ENCODE measurements at places on chromosomes 7 and 10.

GRCh38 chr7:12028508-12028907, 182.6 kb upstream of the TMEM106B start:
- no peaks in the 10 kb centered on the region for H3K27me3 ChIP-seq
- DNase-seq: no peak
- H3K27ac ChIP-seq: no peak overlapping the region
- no peak overlapping the region for H3K4me3 ChIP-seq
- no peaks in the 10 kb centered on the region for H3K4me1 ChIP-seq

- DNase-seq: no peak
- H3K4me1 ChIP-seq: no peaks in the 10 kb centered on the region
- H3K4me3 ChIP-seq: no peak overlapping the region
- no peaks in the 10 kb centered on the region for H3K36me3 ChIP-seq
- no peak overlapping the region for H3K27ac ChIP-seq
Observed at GRCh38 chr7:65820287-65820950, 52.5 kb upstream of the VKORC1L1 start.

- no peaks in the 10 kb centered on the region for H3K27me3 ChIP-seq
- H3K27ac ChIP-seq: no peak overlapping the region
- DNase-seq: no peak
- peaks cover 8% of the 10 kb centered on the region for H3K4me1 ChIP-seq
- no peaks in the 10 kb centered on the region for H3K36me3 ChIP-seq
- no peak overlapping the region for H3K4me3 ChIP-seq
Observed at GRCh38 chr10:122363311-122363710, 11.2 kb upstream of the PLEKHA1 start.

GRCh38 chr7:127907110-127908040, 123.9 kb downstream of the LRRC4 start:
- H3K4me1 ChIP-seq: peaks cover 17% of the 10 kb centered on the region
- DNase-seq: no peak
- H3K27me3 ChIP-seq: no peaks in the 10 kb centered on the region
- H3K36me3 ChIP-seq: no peaks in the 10 kb centered on the region
- no peak overlapping the region for H3K4me3 ChIP-seq

GRCh38 chr7:107501593-107501992, 31.7 kb downstream of the GPR22 start:
- H3K36me3 ChIP-seq: no peaks in the 10 kb centered on the region
- no peak overlapping the region for H3K27ac ChIP-seq
- no peak overlapping the region for H3K4me3 ChIP-seq
- DNase-seq: no peak
- H3K27me3 ChIP-seq: no peaks in the 10 kb centered on the region

DNA sequence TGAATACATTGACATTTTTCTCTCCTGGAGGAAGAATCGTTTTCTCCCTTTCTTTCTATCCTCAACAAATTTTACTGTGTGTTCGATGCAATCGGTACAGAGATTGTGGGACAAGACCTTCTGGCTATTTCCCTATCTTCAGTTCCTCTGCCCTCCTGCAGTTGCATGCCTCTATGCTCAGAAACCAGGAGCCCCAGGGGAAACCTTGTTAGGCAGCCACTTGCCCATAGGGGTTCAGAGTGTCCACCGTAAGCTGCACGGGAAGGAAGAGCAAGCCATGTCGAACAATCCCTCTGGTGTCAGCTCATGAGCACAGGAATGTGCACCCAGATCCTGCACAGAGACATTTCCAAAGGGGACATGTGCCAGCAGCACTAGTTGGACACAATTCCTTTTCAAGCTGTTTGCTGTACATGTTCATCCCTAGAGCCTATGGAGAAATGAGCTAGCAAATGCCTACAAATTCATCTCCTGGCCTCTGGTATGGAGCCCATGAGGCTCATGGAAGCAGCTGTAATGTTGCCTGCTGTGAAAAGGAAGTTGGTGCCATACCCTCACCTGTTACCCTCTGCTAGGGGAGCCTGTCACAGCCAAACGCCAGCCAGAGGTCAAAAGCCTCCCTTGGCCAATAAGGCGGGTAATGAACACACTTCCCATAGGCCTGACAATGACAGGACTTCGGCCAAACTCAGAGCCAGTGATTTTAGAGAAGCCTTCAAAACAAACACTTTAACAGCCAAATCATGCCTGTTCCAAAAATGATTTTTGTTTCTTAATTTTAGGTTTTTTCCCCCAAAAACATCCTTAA, 35.9 kb upstream of the ASAH2 start:
- no peaks in the 10 kb centered on the region for H3K27me3 ChIP-seq
- no peaks in the 10 kb centered on the region for H3K4me1 ChIP-seq
- no peak overlapping the region for H3K4me3 ChIP-seq
- H3K36me3 ChIP-seq: no peaks in the 10 kb centered on the region
- DNase-seq: no peak

DNA sequence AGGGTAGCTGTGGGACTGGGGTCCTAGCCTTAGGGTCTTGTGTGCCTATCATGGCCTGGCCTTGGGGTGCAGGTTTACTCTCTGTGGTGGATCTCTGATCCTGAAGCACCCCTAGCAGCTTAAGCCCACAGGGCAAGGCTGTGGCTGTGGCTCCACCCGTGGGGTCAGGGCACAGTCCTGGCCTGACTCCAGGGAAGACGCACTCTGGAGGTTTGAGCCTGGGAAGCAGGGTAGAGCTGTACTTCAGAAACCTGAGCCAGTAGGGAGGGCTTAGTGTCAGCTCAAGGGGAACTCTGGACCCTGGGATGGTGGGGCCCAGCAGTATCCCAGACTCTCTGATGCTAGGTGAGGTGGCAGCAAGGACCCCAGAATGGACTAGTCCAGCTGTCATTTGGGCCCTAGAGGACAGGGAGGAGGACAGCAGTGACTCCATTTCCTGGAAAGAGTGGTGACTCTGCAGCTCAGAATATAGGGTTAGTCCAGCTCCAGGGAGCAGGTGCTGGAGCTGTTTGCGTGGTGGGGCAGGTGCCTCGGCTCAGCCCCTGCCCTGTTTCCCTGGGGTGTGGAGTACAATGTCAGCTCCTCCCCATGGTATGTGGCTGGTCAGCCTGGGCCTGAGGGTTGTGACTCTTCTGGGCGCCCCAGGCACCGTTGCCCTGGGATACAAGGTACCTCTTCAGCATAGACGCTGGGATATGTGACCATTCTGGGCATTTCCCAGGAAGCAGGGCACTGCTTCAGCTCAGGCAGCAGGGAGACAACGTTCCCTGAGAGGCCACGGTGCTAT, 15.8 kb downstream of the GTPBP4 start:
- no peak for DNase-seq
- H3K27ac ChIP-seq: no peak overlapping the region
- H3K4me3 ChIP-seq: no peak overlapping the region
- H3K27me3 ChIP-seq: no peaks in the 10 kb centered on the region

- no peaks in the 10 kb centered on the region for H3K4me1 ChIP-seq
- H3K27me3 ChIP-seq: no peaks in the 10 kb centered on the region
- no peak for DNase-seq
- no peaks in the 10 kb centered on the region for H3K36me3 ChIP-seq
Observed at GRCh38 chr10:33391611-33392465, 57.4 kb upstream of the NRP1 start.

- H3K36me3 ChIP-seq: no peaks in the 10 kb centered on the region
- no peak overlapping the region for H3K27ac ChIP-seq
- no peak for DNase-seq
- H3K4me1 ChIP-seq: no peaks in the 10 kb centered on the region
- no peaks in the 10 kb centered on the region for H3K27me3 ChIP-seq
Observed at GRCh38 chr7:85285527-85285926, 98.7 kb upstream of the SEMA3D start.

- DNase-seq: no peak
- H3K4me1 ChIP-seq: no peaks in the 10 kb centered on the region
- no peak overlapping the region for H3K4me3 ChIP-seq
- H3K27ac ChIP-seq: no peak overlapping the region
- no peaks in the 10 kb centered on the region for H3K36me3 ChIP-seq
Observed at GRCh38 chr7:26944501-26945358, 80.3 kb upstream of the SKAP2 start.

DNA sequence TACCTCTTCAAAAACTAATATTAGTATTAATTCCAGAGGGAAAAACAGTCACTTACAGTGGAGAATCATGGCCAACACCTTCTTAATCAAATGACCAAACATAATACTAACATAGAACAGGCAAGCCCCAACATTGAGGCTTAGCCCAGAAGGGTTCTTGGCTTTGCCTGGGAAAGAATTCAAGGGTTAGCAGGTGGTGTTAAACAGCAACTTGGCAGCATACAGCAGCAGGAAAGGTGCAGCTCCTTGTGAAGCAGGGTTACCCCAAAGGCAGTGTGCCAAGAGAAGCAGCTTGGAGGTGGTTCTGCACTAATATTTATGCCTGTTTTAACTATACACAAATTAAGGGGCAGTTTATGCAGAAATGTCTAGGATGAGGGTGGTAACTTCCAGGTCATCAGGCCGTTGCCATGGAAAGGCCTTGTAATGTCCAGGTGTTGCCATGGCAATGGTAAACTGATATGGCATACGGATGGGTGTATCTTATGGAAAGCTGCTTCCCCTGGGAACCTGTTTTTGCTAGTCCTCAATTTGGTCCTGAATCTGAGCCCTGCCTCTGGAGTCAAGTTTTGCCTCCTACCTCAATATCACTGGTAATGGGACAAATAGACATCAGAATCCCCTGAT, 27.2 kb upstream of the BEND7 start:
- no peak overlapping the region for H3K4me3 ChIP-seq
- no peak overlapping the region for H3K27ac ChIP-seq
- H3K4me1 ChIP-seq: no peaks in the 10 kb centered on the region
- DNase-seq: no peak
- H3K27me3 ChIP-seq: no peaks in the 10 kb centered on the region

DNA sequence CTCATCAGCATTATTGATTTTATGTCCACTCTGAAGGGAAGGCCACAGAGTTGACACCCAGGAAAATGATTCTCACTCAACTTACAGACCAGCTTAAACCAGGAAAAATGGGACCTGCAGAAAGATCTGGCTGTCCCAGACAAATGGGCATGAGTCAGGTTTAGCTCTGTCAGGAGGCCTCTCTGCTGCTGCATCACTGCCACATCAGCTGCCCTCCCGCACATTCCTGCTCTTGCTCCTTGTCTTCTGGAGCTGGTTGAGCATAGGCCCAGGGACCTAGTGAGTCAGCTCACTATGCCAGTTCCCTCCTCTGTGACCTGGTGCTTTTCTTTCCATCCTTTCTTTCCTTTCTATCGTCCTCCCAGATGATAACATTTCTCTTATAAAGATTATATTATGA, 18.8 kb upstream of the SMNDC1 start:
- H3K4me1 ChIP-seq: no peaks in the 10 kb centered on the region
- H3K4me3 ChIP-seq: no peak overlapping the region
- no peak for DNase-seq
- no peak overlapping the region for H3K27ac ChIP-seq
- no peaks in the 10 kb centered on the region for H3K27me3 ChIP-seq
- no peaks in the 10 kb centered on the region for H3K36me3 ChIP-seq
